ENCODE measurements at places on chromosomes 4 and X.

GRCh38 chr4:118398226-118399090 is 45.7 kb upstream of the PRSS12 start:
- H3K27ac ChIP-seq, result no peak overlapping the region
- H3K27me3 ChIP-seq, result no peaks in the 10 kb centered on the region
- no peaks in the 10 kb centered on the region for H3K4me1 ChIP-seq
- H3K4me3 ChIP-seq, result no peak overlapping the region
- H3K36me3 ChIP-seq, result no peaks in the 10 kb centered on the region

DNA sequence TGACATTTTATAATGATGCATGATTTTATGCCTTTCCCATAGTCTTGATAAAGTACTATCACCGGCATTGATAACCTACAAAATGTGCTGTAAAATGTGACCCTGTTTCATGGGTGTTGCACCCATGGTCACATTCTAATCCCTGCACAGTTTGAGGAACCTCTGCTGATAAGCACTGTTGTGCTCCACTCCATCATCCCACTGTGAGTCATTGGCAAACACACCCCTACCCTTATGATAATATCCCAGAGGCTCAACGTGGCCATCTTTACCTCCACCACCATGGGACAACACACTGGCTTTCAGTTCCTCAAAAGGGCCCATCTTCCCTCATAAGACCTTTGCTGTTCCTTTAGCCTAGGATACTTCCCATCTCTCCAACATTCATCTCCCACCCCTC is 32.0 kb upstream of the SGMS2 start:
- no peak overlapping the region for H3K27ac ChIP-seq
- DNase-seq, result no peak
- no peak overlapping the region for H3K4me3 ChIP-seq
- H3K4me1 ChIP-seq, result no peaks in the 10 kb centered on the region

- no peaks in the 10 kb centered on the region for H3K27me3 ChIP-seq
- H3K4me1 ChIP-seq, result no peaks in the 10 kb centered on the region
- no peak overlapping the region for H3K4me3 ChIP-seq
- no peak overlapping the region for H3K27ac ChIP-seq
- H3K36me3 ChIP-seq, result no peaks in the 10 kb centered on the region
Measured at GRCh38 chrX:68758671-68759070, 70.2 kb upstream of the EFNB1 start.

- no peaks in the 10 kb centered on the region for H3K27me3 ChIP-seq
- DNase-seq, result no peak
- no peaks in the 10 kb centered on the region for H3K4me1 ChIP-seq
- H3K4me3 ChIP-seq, result no peak overlapping the region
- H3K27ac ChIP-seq, result no peak overlapping the region
Measured at GRCh38 chr4:2087170-2087569, 28.0 kb downstream of the NAT8L start.

- no peak overlapping the region for H3K4me3 ChIP-seq
- DNase-seq, result no peak
- no peaks in the 10 kb centered on the region for H3K27me3 ChIP-seq
Measured at GRCh38 chr4:38163216-38164006, 203.2 kb downstream of the PTTG2 start.

GRCh38 chrX:7047951-7048350 is 99.6 kb upstream of the STS start:
- H3K4me3 ChIP-seq, result no peak overlapping the region
- H3K27ac ChIP-seq, result no peak overlapping the region
- H3K27me3 ChIP-seq, result no peaks in the 10 kb centered on the region
- peaks cover 19% of the 10 kb centered on the region for H3K36me3 ChIP-seq
- no peaks in the 10 kb centered on the region for H3K4me1 ChIP-seq

DNA sequence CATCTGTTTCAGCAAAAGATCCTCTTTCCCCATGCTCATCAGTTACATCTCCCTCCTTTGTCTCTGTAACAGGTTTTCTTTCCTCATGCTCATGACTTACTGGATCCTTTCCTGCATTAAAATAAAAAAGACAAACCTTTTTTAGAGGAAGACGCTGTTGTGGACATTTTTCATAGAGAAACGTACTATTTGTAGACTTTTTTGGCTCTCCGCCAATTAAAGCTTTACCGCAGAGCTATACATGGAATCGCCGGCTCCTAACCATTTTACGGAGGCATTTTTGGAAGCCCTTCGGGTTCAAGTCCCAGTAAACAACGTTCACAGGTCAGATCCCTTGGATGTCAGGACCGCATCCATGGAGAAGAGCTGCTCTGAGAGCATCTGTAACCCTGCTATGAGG is 1.3 kb downstream of the FAM9C start:
- no peaks in the 10 kb centered on the region for H3K27me3 ChIP-seq
- no peak for DNase-seq
- H3K36me3 ChIP-seq, result no peaks in the 10 kb centered on the region

- no peak overlapping the region for H3K27ac ChIP-seq
- H3K27me3 ChIP-seq, result no peaks in the 10 kb centered on the region
- no peaks in the 10 kb centered on the region for H3K36me3 ChIP-seq
- no peak for DNase-seq
Measured at GRCh38 chr4:3066836-3067400, 7.4 kb downstream of the HTT-AS start.

- no peak overlapping the region for H3K27ac ChIP-seq
- H3K4me1 ChIP-seq, result no peaks in the 10 kb centered on the region
- no peaks in the 10 kb centered on the region for H3K36me3 ChIP-seq
- no peak for DNase-seq
- H3K27me3 ChIP-seq, result no peaks in the 10 kb centered on the region
Measured at GRCh38 chr4:155603360-155603891, 63.2 kb upstream of the GUCY1A1 start.

DNA sequence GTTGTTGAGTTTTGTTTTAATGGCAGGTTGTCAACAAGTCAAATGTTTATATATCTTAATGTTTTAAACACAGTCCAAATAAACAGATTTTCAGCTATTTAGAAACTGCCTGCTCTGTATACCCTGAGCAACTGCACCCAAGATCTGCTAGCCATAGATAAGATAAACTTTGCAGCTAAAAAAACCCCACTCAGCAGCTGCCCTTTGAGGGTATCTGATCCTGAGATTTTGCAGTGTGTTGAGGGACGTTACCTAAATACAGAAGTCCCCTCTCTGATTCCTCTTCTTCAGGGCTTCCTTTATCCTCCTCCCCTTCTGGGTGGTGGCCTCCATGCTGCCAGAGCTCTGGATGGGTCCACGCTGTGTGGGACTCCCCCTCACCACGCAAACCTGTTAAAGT is 11.0 kb upstream of the FGG start:
- no peak overlapping the region for H3K4me3 ChIP-seq
- H3K4me1 ChIP-seq, result no peaks in the 10 kb centered on the region
- H3K27me3 ChIP-seq, result no peaks in the 10 kb centered on the region

- no peaks in the 10 kb centered on the region for H3K4me1 ChIP-seq
- H3K27me3 ChIP-seq, result no peaks in the 10 kb centered on the region
- no peaks in the 10 kb centered on the region for H3K36me3 ChIP-seq
- H3K4me3 ChIP-seq, result no peak overlapping the region
- no peak overlapping the region for H3K27ac ChIP-seq
Measured at GRCh38 chrX:99271641-99272040, 1138.4 kb downstream of the PCDH19 start.

GRCh38 chr4:176300565-176300964 is 19.2 kb upstream of the SPCS3 start:
- DNase-seq, result no peak
- H3K4me1 ChIP-seq, result no peaks in the 10 kb centered on the region
- no peaks in the 10 kb centered on the region for H3K27me3 ChIP-seq
- no peak overlapping the region for H3K27ac ChIP-seq
- H3K4me3 ChIP-seq, result no peak overlapping the region

GRCh38 chrX:100410901-100411801 is 1.1 kb upstream of the PCDH19 start:
- H3K4me3 ChIP-seq, result peak overlapping the region; percentile 14
- H3K27ac ChIP-seq, result no peak overlapping the region
- peaks cover 3% of the 10 kb centered on the region for H3K4me1 ChIP-seq
- H3K27me3 ChIP-seq, result no peaks in the 10 kb centered on the region
- no peak for DNase-seq

DNA sequence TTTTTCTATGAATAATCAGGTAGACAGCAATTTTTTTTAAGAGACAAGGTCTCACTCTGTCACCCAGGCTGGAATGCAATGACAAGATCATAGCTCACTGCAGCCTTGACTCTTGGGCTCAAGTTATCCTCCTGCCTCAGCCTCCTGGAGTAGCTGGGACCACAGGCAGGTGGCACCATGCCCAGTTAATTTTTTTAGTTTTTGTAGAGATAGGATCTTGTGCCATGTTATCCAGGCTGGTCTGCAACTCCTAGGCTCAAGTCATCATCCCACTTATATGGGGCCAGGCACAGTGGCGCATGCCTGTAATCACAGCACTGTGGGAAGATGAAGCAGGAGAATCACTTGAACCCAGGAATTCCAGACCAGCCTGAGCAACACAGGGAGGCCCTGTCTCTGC is 26.8 kb downstream of the AFAP1 start:
- H3K4me1 ChIP-seq, result peaks cover 39% of the 10 kb centered on the region
- H3K36me3 ChIP-seq, result no peaks in the 10 kb centered on the region
- no peak overlapping the region for H3K4me3 ChIP-seq
- H3K27me3 ChIP-seq, result no peaks in the 10 kb centered on the region
- no peak overlapping the region for H3K27ac ChIP-seq

- no peaks in the 10 kb centered on the region for H3K36me3 ChIP-seq
- no peaks in the 10 kb centered on the region for H3K4me1 ChIP-seq
- no peaks in the 10 kb centered on the region for H3K27me3 ChIP-seq
- DNase-seq, result no peak
- H3K27ac ChIP-seq, result no peak overlapping the region
- H3K4me3 ChIP-seq, result no peak overlapping the region
Measured at GRCh38 chr4:15794905-15795304, 16.8 kb downstream of the CD38 start.

DNA sequence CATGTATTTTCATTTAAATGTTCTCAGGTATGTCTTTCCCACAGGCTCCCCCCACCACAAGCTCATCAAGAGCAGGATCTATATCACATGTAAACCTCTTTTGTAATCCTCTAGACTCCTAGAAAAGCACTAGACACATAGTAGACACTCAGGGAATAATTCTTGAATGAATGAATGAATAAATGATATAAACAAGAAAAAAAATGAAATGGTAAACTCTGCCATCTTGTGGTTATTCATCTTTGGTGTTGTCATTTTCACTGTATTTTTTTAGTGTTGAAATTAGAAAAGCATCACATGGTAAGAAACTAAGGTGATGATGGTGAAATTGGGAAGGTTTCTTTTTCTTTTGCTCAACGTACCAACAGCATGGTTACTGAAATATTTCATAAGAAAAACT is 34.2 kb upstream of the C1GALT1C1 start:
- no peaks in the 10 kb centered on the region for H3K27me3 ChIP-seq
- no peaks in the 10 kb centered on the region for H3K36me3 ChIP-seq
- no peak overlapping the region for H3K4me3 ChIP-seq
- H3K4me1 ChIP-seq, result no peaks in the 10 kb centered on the region
- H3K27ac ChIP-seq, result no peak overlapping the region

DNA sequence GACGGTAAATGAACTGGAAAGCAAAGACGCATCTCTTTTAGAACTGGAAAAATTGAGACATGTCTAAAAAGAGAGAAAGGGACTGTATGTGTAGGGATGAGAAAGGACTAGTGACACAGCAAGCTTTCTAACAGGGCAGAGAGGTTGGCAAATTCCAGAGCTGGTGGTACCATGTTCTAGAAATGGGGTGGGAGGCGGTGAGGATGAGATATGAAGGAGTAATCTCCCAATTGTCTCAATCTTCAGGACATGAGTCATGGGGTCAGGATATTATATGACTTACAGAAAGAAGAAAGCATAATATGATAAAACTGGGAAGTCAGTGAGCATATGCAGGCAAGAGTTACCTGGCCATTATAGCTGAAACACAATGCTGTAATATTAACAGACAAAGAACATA is 14.2 kb downstream of the TAB3 start:
- H3K36me3 ChIP-seq, result no peaks in the 10 kb centered on the region
- H3K4me1 ChIP-seq, result no peaks in the 10 kb centered on the region
- no peaks in the 10 kb centered on the region for H3K27me3 ChIP-seq
- no peak overlapping the region for H3K4me3 ChIP-seq

DNA sequence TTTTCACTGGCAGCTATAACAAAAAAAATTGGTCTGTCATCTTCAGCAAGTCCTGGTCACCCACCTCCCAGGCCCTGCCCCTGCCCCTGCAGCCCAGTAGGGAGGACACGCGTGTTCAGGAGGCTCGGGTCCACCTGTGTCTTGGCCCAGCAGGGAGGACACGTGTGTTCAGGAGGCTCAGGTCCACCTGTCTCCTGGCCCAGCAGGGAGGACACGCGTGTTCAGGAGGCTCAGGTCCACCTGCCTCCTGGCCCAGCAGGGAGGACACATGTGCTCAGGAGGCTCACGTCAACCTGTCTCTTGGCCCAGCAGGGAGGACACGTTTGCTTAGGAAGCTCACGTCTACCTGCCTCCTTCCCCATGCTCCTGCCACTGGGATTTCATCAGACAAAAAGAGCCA is 44.9 kb downstream of the HTT-AS start:
- no peak overlapping the region for H3K27ac ChIP-seq
- H3K36me3 ChIP-seq, result no peaks in the 10 kb centered on the region
- no peak overlapping the region for H3K4me3 ChIP-seq
- H3K27me3 ChIP-seq, result no peaks in the 10 kb centered on the region

DNA sequence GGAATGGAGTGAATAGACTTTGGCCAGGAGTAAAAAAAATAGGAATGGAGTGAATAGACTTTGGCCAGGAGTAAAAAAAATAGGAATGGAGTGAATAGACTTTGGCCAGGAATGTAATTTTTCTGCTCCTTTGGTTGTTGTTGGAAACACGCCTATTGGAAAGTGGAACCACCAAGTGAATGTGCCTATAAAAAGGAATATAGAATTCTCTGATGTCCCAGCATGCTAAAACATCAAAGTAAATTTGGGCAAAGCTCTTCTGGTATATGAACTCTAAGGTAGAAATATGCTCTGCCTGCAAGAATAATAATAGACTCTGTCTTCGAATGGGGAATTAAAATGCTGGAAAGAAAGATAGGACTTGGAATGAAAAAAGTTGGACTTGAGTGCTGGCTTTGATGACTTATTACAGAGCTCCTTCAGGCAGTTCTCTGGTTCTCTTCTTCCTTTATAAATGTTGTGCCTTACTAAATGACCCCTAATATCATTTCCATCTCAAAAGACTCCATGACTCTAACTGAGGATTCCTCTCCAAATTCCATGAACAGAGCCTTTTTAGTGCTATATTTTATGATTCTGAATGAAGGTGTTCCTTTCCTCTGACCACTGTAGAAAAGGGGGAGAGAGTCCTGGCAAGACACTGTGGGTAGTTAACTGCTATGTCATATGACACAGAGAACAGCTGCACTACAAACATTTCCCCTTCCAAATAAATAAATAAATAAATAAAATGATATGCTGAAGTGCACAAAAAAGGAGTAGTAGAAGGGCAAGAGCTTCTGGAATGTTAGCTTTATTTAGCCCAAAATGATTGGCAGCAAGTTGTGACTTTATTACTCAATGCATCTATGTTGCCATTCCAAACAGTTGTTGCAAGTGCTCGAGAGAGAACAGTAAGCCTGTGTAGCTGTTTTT is 13.5 kb upstream of the GBA3 start:
- peak overlapping the region; percentile 61 for H3K27ac ChIP-seq
- no peak for DNase-seq
